ENCODE measurements at places on chromosomes 2 and 18.

DNA sequence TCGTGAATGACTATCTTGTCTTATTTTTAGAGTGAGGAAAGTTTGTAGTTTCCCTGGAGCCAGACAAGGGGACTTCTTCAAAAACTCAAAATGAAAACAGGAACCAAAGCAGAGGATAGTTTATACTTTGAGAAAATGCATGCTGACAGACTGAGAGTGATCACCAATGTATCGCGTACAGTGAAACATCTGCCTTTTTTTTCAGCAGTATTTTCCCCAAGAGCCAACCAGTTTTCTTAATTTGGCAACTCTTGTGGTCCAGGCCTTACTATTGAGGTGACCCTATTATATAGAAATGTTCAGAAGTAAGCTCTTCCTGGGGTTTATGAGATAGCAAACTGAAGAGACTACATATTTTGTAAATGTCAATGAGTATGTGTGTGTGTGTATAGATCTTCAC is 153.7 kb upstream of the VRK2 start:
- no peak for DNase-seq

- no peak for DNase-seq
Measured at GRCh38 chr2:60977562-60977895, 40.0 kb upstream of the PEX13 start.

DNA sequence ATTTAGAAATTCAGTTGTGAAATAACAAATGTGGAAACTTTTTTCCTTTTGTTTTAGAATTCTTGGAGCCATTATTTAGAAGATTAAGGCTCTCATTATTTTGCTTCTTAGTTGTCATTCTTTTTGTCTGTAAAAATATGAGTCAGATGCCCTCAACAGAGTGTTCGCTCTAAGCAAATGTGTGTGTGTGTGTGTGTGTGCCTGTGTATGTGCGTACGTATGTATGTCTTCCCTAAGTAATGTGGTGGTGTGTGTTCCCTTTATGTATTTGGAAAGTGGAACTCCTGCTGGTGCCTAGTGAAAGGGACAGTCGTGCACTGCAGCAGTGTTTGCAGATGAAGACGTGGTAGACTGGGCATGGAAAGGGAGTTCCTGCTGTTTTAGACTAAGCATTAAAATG is 27.5 kb downstream of the ZNF407 start:
- DNase-seq, result no peak

GRCh38 chr18:10135302-10135926 is 221.6 kb downstream of the VAPA start:
- DNase-seq, result no peak

- no peak for DNase-seq
Measured at GRCh38 chr2:126467367-126468054, 188.4 kb upstream of the GYPC start.

DNA sequence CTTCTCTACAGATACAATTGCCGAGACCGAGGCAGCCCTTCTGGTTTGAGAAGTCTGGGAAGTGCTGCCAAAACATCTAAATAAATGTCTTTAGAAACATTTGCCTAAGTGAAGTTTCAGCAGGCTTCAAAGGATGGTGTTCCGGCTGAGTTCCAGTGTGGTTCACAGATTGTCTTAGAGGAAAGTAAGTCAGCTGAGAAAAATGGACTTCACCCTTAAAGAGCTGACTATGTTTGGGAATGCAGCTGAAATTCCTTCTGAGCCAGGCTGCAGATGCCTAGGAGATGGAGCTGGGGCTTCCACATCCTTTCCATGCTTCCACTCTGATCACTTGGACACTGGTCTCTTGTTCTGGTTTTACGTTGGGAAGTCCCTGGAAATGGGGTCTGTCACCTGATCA is 83.6 kb downstream of the FHOD3 start:
- DNase-seq, result no peak

DNA sequence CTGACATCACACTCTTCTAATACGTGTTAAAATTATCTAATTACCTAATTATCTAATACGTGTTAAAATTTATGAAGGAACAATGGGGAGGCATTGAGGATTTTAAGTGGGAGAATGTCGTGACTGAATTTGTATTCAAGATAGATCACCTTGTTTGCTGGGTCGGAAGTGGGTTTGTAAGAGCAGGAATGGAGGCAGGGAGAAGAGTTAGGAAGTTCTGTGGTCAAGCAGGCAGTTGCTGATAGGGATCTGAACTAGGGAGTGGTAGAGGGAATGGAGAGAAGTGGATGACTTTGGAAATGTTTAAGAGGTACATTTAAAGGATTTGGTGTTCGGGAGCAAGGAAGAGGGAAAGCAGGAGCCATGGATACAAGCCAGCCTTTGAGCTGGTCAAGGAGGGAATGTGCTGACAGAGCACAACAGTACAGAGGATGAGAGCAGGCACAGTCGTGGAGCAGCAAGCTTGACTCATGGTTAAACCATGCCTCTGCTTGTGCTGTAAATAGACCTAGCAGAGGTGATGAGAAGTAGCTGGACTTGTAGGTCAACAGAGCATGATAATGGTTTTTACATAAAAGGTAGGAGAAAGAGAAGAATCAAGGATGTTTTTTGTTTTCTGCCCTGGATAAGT is 16.2 kb downstream of the IL18RAP start:
- DNase-seq, result no peak

Measured in AG09309 (cell line).